ENCODE measurements at places on chromosomes 16 and 17.

DNA sequence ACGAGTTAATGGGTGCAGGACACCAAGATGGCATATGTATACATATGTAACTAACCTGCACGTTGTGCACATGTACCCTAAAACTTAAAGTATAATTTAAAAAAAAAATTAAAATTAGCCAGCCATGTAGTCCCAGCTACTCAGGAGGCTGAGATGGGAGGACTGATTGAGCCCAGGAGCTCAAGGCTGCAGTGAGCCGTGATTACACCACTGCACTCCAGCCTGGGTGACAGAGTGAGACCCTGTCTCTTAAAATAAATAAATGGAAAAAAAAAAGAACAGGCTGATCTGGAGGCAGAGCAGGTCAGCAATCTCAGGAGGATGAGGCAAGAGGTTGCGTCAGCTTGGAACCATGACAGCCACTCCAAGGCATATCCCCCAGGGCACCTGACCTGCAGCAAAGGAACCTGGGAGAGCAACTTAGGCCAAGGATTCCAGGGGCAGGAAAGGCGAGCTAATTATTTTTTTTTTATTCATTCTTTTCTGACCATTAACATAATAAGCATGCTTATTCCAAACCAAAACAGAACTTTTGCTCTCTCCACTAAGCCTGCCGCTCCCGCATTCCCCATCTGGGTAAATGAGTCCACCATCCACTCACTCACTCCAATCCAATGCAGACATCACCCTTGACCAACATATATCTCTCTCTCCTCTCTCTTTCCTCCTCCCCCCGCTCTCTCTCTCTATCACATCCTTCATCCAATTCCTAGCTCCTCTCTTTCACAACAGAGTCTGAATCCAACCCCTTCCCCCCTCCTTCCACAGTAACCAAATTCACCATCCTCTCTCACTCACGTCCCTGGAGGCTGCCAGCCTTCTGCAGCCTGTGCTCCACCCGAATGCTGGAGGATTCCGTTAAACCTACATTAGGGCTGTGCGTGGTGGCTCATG, 47.7 kb downstream of the TK2 start:
- DNase-seq, result no peak

- DNase-seq, result no peak
Measured at GRCh38 chr16:89395150-89396142, 94.9 kb downstream of the ANKRD11 start.

DNA sequence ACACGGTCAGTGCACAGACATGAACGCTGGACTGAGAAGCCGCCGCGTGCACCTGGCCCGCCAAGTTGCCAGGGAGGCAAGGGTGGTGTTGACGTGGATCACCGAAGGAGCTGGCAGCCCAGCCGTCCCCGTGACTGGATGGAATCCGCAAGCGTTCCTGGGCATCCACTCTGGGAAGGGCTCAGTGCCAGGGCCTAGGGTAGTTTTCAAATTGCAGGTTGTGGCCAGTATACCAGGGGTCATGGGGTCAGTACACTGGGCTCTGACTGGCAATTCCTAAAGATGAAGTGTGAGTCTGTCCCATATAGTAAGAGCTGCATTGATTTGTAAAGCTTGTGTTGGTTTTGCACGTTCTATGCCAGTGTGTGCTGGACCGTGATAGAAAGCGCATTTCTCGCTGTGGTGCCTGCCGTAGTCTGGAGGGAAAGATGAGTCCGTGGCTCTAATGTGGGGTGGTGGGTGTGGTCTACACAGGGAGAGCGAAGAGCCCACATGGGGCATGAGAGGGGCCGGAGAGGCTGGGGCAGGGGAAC, 21.1 kb upstream of the METRNL start:
- DNase-seq, result no peak

DNA sequence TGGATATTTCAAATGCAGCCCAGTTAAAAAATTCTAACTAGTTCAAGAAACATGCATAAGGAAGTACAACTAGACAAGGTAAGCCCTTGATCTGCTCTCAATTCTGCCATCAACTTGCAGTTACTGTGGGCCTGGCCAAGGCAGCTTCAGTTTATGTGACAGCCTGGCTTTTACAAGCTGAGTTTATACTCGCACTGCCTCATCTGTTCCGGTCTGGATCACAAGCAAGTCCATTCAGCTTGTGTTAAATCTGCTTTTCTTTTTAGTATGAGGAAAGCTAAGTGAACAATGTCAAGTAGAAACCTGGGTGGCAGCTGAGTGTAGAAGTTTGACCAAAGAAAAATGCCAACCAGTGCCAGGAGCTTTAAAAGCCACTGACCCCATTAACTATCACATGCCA, 76.6 kb upstream of the CORO6 start:
- DNase-seq, result no peak

GRCh38 chr16:89298623-89299225, 81.2 kb downstream of the ZNF778 start:
- no peak for DNase-seq

DNA sequence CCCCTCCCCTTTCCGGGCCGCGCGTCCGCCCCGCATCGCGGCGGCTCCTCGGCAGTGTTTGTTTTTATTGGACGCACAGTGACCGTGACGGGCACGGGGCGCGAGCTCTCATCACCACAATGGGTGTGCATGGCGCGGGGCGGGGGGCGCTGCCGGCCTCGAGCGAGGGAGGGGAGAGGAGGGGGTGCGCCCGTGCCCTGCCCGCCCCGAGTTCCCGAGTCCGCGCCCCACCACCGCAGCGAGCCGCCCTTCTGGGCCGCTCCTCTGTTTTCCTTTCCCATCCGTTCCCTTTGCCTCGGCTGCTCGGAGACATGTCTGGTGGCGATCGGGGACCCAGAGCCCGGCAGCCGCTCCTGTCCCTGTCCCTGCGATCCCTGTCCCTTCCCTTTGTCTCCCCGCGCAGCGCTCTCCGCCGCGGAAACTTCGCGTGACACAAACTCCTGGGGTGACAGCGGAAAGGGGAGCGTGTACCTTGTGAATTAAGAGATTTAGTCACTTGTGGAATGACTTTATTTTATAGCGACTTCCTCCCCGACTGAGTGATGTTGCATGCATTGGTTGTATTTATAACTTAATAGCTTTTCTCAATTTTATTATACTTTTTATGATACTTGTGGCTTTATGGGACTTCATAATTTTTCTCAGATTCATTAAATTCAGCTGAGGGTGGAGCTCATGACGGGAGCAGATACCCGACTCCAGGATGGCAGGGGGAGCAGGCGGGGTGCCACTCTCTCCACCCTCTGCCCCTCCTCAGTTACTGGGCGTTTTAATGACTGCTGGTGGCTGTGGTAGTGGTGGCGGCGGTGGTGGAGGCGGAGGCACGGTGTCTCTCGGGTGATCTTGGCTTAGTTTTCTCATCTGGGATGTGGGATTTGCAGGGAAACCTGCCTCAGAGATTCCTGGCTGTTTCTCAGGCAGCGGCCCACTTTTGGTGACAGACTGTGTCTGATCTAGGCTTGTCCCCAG, 40.8 kb downstream of the MRM1 start:
- no peak for DNase-seq

GRCh38 chr17:43766413-43767052, 7.9 kb upstream of the SOST start:
- DNase-seq, result peak; percentile 28

- no peak for DNase-seq
Measured at GRCh38 chr16:87661561-87661960, 59.3 kb downstream of the JPH3 start.

DNA sequence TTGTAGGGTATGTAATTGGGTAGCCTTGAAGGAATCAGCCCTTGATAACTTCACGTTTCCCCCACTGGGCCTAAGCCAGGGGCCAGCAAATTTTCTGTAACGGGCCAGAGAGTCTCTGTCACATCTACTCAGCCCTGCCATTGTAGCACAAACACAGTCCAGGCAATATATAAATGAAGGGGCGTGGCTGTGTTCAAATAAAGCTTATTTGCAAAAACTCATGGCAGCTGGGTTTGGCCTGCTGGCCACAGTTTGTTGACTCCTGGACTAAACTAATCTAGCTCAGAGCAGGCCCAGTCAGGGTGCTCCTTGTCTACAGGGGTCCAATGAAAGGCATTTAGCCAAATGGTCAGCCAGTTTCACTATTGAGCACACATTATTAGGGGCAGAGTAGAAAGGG, 141.6 kb downstream of the CCDC182 start:
- no peak for DNase-seq

GRCh38 chr17:27299384-27300049, 5.6 kb downstream of the WSB1 start:
- DNase-seq, result no peak

DNA sequence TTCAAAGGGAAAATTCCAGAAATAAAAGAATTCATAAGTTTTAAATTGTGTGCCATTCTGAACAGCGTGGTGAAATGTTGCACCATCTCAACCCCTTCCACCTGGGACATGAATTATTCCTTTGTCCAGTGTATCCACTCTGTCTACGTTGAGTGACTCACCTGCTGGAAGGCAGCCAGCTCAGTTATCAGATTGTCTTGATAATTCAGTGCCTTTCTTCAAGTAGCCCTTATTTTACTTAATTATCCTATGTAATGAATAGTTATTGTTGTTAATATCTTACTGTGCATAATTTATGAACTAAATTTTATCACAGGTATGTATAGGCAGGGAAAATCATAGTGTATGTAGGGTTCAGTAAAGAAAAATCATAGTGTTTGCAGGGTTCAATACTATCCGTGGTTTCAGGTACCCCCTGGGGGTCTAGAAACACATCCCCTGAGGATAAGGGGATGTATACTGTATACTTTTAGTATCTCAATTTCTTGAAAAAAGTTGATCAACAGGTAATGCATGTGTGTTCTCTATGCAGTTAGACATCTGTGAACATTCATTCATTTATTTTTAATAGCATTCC, 7.7 kb upstream of the PCTP start:
- DNase-seq, result no peak

- no peak for DNase-seq
Measured at GRCh38 chr16:22098405-22099255, 6.3 kb downstream of the VWA3A start.

DNA sequence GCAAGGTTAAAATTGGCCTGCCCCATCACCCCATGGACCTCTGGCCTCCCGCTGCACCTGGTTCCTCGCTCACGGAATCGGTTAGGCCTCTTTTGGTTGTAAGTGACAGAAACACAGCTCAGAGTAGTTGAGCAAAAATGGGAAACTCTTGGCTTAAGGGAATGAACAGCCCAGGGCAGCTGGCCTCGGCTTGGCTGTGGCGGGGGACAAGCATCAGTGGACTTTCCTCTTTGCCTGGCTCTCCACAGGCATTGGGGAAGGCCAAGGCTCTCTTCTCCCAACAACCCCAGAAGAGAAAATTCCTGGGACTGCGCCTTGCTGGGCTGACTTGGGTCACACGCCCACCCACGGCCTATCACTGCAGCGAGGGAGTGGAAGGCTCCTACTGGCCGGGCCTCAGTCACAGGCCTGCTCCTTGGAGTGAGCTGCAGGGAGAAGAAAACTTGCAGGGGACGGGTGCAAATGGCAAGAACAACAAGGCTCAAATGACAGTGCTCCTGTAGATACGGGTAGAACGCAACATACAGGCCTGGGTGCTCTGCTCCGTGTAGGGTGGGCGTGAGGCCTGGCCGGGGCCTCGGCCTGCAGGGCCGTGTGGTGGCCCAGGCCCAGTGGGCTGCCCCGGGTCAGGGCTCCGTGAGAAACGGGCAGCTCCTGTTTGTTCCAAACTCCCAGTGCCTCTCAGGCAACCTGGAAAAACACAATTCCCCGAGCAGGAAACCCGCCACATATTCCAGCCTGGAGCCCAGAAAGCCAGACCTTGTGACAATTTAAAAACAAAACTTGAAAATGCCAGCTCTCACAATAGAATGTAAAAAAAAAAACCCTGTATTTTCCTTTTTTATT, 25.0 kb upstream of the ATP2A3 start:
- no peak for DNase-seq

GRCh38 chr17:50952013-50952412, 85.9 kb upstream of the TOB1 start:
- DNase-seq, result no peak

DNA sequence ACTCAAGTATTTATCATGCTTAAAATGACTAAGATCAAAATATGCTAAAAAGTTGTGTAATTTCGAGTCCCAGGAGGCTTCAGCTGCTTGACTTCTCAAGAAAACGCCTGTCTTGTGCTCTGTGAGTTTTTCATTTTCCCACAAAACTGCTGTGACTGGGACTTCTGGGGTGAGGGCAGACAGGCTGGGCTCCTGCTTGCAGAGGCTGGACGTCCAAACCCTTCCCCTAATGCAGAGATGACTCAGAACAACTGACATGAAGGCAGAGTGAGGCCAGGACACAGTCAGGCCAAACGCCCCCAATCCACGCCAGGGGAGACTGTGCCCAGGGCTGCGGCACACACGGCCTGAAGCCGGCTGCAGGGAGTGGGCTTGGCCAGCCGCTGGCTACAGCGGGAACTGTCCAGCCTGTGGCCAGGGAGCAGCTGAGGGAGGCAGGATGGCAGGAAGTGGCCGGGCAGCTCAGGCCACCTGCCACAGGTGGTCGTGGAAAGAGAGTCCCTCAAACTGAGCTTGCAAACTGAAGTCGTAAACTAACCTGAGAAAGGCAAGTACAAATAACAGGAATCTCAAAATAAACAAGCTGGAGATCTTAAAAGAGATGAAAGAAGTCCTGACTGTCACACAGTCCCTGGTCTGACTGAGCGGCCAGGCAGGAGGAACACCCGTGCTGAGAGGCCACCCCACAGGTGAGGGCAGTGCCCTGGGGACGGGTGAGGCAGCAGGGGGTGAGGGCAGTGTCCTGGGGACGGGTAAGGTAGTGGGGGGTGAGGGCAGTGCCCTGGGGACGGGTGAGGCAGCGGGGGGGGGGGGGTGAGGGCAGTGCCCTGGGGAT, 21.3 kb upstream of the HEXD start:
- no peak for DNase-seq

- no peak for DNase-seq
Measured at GRCh38 chr17:61179380-61179806, 220.2 kb upstream of the TBX2 start.

- DNase-seq, result no peak
Measured at GRCh38 chr16:5751216-5751615, 653.6 kb upstream of the EEF2KMT start.

- DNase-seq, result no peak
Measured at GRCh38 chr16:87541147-87541871, 48.5 kb upstream of the ZCCHC14 start.

DNA sequence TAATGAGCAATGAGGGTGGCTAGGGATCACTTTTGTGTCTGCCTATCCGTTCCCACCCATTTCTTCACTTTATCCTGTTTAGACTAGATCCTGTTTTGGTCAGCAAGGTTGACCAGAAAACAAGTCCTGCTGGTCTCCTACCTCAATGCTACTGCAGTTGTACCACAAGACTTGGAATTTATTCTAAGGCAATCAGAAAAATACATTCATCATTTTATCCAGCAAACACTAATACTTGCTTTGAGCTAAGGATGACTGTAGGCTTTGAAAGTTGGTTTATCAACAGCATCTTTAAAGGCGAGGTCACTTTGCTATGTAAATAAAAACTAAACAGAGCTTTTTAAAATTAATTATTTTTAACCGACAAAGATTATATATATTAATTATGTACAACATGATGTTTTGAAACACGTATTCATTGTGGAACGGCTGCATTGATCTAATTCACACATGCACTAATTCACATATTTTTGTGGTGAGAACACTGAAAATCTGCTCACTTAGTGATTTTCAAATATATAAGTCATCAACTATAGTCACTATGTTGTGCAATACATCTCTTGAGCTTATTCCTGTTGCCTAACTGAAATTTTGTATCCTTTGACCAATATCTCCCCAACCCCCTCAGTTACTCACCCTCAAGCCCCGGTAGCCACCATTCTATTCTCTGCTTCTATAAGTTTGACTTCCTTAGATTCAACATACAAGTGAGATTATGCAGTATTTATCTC, 125.9 kb upstream of the HS3ST3A1 start:
- DNase-seq, result no peak

All from stimulated activated CD4-positive, alpha-beta T cell treated with anti-CD3 and anti-CD28 coated beads, Interleukin-15, amount 100 ng/mL, for 48 hours (primary cell).